Stimulated activated CD4-positive, alpha-beta T cell treated with anti-CD3 and anti-CD28 coated beads, Interleukin-15, amount 100 ng/mL, for 1 hour (primary cell): ENCODE measurements at places on chromosomes 1 and 21.

- no peak for DNase-seq
Observed at GRCh38 chr1:157000686-157001085, 44.9 kb downstream of the ARHGEF11 start.

DNA sequence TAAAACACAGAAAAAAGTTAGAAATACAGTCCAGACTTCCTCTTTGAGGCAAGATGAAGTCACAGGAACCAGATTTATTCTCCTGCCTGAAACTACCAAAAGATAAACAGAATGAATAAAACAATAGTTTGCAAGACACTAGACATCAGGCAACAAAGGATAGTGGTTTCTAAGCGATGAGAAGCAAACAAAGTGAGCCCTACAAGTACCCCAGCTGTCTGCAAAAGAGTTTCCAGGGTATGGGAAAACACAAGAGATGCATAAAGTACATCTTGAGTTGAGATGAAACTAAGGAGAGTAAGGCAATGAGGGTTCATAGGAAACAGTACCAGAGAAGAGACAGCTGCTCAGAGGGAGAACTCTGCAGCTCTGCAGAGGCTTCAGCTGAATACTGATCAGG is 83.3 kb upstream of the COL24A1 start:
- DNase-seq: no peak

GRCh38 chr1:170483051-170483450 is 48.9 kb upstream of the GORAB start:
- DNase-seq: no peak

- no peak for DNase-seq
Observed at GRCh38 chr1:176517484-176517883, 54.5 kb downstream of the PAPPA2 start.

- no peak for DNase-seq
Observed at GRCh38 chr1:39317111-39317510, 112.6 kb downstream of the MACF1 start.

GRCh38 chr1:12344596-12345349 is 114.9 kb downstream of the VPS13D start:
- DNase-seq: no peak
